ENCODE measurements at places on chromosomes 3 and 15.

- DNase-seq = no peak
Observed at GRCh38 chr15:98446083-98446482, 202.3 kb upstream of the IGF1R start.

DNA sequence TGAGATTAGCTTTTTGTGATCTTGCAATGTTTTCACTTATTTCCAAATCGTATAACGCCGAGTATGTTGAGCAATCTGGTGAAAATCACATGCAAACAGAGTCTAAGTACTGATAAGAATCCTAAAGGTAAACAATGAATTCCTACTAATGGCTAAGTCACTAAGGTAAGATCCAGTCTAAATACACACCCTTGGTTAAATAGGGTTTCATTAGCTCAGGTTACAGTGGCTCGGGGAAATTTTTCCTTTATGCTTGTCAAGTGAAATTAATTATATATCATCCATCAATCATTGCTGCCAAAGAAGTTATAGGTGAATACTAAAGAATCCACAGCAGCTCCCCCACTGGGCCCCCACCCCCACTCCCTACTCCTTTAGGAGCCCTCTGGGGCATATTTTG, 139.3 kb downstream of the SOX2 start:
- no peak for DNase-seq

- no peak for DNase-seq
Observed at GRCh38 chr3:114241262-114241661, 3.9 kb upstream of the ZNF80 start.

DNA sequence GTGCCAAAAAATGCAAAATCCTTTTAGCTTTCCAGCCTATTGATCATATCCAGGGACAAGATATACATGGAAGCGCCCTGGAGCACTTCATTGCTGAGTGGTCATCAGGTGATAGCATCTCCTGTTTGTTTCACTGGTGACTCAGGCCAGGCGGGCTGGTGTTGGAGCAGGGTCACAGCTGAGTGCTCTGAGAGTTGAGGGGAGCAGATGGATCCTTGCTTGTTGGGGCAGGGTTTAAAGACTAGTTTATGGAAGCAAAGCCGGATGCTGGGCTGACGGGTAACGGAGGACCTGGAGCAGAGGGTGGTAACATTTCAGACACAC, 405.0 kb upstream of the TPM1 start:
- no peak for DNase-seq

GRCh38 chr3:52318186-52318816, 2.2 kb downstream of the DNAH1 start:
- no peak for DNase-seq

- DNase-seq = peak; percentile 6
Observed at GRCh38 chr15:101052031-101052620, 133.0 kb downstream of the LRRK1 start.

DNA sequence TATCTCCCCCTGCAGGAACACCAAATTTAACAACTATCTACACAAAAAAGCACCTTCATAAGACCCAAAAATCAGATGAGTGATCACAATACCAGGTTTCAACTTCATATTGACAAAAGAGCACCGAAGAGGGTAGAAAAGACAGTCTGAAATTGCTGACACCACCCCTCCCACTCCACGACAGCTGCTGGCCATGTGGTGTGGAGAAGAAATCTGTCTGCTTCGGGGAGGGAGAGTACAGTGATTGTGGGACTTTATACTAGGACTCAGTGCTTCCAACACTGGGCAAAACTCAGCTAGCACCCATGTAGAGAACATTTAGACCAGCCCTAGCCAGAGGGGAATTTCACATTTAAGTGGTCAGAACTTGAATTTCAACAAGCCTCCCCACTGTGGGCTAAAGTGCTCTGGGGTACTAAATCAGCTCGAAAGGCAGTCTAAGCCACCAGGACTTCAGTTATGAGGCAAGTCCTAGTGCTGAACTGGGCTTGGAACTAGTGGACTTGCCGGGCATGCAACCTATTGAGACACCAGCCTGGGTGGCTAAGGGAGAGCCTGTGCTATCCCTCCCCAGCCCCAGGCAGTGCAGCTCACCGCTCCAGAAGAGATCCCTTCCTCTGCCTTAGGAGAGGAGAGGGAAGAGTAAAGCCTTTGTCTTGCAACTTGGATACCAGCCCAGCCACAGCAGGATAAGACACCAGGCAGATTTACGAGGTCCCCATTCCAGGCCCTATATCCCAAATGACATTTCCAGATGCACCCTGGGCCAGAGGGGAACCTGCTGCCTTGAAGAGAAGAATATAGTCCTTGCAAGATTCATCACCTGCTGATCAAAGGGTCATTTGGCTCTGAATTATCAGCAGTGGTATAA, 44.6 kb upstream of the POU1F1 start:
- no peak for DNase-seq

DNA sequence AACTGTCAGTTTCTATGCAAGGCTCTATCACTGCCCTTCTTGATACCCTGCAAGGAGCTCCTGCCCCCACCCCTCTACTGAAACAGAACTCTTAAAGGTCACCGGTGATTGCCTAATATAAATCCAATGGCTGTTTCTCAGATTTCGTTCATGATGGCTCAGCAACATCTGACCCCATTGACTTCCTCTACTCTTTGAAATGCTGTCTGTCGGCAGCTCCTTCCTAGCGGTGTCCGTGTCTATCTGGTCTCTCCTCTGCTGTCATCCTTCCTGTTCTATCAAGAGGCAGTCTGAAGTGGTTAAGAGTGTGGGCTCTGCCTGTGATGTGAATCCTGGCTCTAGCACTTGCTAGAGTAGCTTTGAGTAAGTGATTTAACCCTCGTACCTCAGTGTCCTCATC, 5.5 kb downstream of the TMEM266 start:
- no peak for DNase-seq

DNA sequence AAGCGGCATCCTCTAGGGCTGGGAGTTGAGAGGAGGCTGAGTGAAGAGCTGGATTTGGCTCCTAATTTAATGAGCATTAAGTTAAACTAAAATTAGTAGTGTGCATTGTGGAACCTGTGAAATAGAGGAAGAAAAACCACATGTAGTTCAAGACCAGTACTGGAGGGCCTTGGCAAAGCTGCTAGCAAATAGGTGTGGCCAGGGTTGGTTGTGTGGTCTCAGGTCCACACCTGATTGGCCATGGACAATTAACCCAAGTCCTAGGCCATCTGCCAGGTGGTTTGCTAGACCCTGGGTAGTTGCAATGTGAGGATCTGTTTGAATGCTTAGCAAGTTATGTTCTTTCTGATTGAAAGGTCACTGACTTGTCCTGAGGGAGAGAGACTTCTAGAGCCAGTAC, 275.5 kb downstream of the PDCD6IP start:
- DNase-seq = no peak

DNA sequence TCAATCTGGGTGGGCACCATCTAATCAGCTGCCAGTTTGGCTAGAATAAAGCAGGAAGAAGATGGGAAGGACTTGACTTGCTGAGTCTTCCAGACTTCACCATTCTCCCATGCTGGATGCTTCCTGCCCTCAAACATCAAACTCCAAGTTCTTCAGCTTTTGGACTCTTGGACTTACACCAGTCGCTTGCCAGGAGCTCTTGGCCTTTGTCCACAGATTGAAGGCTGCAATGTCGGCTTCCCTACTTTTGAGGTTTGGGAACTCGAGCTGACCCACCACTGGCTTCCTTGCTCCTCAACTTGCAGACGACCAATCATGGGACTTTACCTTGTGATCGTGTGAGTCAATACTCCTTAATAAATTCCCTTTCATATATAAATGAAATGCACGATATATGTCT, 8.6 kb upstream of the LIPC start:
- no peak for DNase-seq

DNA sequence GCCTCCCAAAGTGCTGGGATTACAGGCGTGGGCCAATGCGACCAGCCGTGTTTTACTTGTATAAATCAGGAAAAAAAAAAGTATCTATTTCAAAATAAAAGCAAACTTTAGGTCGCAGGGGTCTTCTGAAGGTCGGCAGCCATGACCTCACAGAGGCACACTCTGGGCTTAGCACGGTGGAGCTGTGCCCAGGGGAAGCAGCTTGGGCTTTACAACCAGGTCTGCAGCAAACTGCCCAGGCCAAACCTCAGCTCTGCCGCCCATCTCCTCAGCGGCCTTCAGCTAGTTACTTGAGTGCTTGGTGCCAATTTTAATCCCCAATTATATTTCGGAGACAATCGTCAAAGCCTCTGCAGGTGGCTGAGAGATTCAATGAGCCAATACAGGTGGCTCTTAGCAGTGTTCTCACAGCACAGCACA, 30.1 kb downstream of the ZDHHC19 start:
- no peak for DNase-seq

- DNase-seq = no peak
Observed at GRCh38 chr3:141385406-141386125, 17.3 kb downstream of the ZBTB38 start.

DNA sequence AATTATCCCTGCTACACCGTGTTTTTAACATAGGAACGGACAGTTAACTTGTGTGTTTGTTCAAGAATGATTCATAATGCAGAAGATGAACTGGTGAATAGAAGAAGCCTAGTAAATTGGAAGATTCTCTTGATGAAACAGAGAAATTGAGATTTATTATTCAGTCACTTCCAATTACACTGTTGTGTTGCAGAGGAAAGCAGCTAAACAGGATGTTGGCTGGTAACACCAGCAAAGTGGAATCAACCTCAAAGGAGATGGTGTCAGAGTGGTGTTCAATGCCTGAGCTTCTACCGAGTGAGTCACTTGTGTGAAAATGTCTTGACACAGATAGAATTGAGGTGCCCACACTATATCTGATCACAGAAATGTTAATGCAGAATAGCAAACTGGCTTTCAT, 399.6 kb downstream of the LPP start:
- DNase-seq = peak; percentile 27

- DNase-seq = no peak
Observed at GRCh38 chr15:41942886-41943285, 29.5 kb downstream of the EHD4 start.

DNA sequence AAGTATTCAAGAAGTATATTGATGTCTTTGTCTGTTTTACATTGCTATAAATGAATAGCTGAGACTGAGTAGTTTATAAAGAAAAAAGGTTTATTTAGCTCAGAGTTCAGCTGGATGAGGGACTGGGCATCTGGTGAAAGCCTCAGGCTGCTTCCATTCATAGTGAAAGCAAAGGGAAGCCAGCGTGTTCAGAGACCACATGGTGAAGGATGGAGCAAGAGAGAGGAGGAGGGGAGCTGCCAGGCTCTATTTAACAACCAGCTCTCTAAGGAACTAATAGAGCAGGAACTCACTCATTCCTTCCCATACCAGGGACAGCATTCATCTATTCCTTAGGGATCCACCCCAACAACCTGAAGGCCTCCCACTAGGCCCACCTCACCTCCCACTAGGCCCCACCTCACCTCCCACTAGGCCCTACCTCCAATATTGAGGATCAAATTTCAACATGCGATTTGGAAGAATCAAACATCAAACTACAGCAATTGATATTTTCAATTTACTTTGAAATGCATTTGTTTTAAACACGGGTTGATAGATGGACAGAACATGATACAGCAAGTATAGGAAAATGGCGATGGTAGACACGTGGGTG, 167.5 kb upstream of the HES1 start:
- no peak for DNase-seq

DNA sequence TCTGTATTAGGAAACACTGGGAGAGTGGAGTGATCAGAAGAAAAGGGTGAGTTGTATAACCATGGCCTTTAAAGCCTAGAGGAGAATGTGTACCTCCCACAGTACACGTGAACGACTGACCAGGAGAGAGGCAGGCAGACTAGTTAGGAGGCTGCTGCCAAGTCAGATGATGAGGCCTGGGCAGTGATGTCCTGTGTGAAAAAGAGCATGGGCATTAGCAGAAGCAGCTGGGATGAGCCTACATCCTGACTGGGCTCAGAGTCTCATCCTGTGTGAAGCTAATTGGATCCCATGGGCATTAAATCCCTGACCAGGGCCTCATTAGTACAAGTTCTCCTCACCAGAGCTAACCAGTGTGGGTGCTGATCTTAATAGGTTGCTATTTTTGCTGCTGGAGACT, 89.1 kb upstream of the SLC2A2 start:
- DNase-seq = no peak

DNA sequence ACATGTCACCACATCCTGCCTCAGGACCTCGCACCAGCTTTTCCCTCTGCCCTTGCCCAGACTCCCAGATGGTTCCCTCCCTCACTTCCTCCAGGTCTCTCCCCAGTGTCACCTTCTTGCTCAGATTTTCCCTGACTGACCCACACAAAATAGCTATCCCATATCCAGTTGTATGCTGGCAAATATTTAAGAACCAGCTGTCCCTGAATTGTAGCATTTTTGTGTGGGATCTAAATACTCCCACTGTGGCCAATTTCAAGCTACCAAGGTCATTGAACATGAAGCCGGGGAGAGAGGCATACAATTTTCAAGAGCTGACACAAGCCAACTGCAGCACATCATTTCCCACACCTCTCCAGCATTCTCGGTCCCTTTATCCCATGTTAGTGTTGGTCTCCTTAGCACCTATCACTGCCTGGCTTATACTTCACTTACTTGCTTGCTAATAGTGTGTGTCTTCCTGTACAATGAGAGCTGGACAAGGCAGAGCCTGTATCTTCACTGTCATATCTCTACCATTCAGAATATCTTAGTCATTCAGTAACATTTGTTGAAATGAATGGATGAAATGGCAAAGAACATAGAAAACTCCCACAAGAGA, 101.3 kb upstream of the CTNNB1 start:
- no peak for DNase-seq

DNA sequence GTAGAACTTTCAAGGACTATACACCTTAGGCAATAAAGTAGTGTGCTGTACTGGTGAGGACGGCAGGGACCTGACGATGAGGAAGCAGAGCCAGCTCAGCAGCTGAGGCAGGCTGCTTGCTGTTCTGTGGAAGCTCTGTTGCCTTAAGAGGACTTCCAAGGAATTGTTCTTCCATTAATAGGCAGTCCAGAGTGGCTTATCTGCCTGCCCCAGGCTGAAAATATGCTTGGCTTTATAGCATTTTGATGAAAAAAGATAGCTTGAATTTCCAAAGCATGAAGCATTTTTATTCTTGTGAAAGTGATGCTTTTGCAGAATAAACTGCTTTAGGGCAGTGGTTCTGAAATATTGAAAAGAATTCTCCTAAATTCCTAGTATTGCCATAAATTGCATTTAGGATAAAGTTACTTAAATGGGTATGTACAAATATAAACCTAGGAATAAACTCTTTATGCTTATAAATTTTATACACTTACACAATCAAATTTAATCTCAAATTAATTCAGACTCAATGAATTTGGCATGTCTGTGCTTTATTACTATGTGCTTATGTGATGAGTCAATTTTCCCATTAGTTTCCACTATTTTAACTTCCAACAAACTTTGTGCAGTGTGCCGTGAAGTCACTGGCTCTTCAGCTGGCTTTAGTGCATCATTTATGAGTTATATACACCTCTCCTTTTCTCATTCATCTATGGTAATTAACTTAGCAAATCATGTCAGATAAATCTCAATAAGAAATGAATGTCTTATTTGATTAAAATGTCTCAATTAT, 231.0 kb upstream of the RASGRP1 start:
- no peak for DNase-seq

GRCh38 chr3:39639344-39640236, 169.8 kb upstream of the MYRIP start:
- DNase-seq = peak; percentile 26

GRCh38 chr15:66864871-66865281, 162.8 kb downstream of the SMAD6 start:
- DNase-seq = peak; percentile 19

Data from stimulated activated CD8-positive, alpha-beta memory T cell treated with anti-CD3 and anti-CD28 coated beads, Interleukin-4, amount 100 ng/mL, for 48 hours (primary cell).